ENCODE measurements at places on chromosomes 3 and 15.
A peak's percentile ranks its signal among the peaks of the same experiment; 100 is the strongest.

DNA sequence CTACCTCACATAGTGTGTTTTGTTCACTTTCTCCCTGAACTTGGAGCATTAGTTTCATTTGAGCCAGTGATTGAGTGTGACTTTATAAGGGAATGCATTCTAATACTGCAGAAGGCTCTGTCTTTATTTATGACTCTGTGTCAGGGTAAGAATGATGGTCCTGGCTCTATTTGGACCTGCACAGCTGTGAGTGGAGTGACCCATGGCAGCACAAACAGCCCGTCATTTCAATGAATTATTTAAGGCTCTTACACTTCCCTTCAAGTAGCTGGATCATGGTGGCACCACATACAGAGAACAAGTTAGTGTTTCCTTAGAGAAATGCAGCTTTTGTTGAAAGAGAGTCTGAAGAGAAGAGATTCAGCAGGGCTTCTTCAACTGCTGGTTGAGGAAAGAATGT, 16.4 kb downstream of the TMEM108 start:
- DNase-seq: no peak

DNA sequence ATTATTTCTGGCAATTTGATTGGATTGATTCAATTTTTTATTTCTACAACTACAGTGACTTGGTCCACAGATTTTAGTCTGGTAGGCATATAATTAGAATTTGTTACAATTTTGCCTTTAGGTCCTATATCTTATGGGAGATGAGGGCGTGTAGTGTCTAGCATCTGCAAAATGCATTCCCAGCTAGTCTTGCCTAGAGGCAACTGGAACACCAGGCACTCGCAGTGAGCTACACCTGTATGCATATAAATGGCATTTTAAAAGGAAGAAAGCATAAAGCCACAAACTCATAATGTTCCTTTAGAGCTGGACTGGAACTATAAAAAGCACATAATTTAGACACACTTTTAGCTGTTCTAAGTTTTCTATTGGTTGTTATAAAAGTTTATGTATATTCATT, 17.9 kb upstream of the SPPL2A start:
- no peak for DNase-seq

DNA sequence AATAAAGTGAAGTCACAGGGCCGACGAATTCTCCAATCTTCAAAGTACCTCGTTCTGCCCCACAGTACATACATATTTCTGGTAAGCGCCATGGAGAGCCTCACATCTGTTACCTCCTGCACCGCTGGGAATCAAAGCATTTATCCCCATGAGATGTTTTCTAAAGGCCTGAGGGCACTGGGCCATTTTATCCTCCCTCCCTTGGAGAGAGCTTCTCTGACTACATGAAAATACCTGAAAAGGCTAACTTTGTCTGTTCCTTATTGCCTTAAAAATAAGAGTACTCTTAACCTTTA, 148.1 kb downstream of the RORA start:
- DNase-seq: peak; percentile 9

DNA sequence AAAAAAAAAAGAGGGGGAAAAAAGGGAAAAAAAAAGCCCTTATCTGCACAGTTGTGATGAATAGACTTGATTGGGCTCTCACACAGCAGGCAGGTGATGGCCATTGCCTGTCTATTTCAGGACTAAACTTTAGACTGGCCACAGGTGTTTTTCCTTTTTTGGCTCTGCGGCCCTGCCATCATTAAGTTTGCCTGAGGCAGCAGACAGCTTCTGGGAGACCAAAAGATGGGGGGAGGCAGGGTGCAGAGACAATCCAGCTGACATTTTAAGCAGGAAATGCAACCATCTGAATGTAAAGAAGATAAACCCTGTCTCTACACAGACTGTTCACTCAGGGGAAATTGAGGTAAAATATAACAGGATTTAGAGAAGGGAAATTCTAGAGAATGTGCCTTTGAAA, 295.0 kb upstream of the KCNH8 start:
- no peak for DNase-seq

- no peak for DNase-seq
Measured at GRCh38 chr15:31893780-31894179, 136.5 kb upstream of the CHRNA7 start.

DNA sequence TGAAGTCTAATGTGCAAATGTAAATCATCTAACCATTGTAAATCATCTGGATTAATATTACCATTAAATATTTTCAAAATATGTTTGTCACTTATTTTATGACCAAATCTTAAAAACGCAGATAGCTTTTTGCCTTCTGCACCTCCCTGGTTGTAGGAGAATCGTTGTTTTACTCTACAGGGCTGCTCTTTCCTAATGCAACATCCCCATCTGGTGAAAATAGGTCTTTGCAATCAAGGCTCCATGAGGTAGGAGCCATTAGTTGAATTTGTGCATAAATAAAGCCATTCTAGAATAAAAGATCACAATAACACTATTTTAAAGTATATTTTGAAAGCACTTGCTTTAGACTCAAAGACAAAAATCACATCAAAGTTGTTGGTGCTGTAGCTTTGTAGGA, 535.6 kb upstream of the AGTR1 start:
- no peak for DNase-seq

DNA sequence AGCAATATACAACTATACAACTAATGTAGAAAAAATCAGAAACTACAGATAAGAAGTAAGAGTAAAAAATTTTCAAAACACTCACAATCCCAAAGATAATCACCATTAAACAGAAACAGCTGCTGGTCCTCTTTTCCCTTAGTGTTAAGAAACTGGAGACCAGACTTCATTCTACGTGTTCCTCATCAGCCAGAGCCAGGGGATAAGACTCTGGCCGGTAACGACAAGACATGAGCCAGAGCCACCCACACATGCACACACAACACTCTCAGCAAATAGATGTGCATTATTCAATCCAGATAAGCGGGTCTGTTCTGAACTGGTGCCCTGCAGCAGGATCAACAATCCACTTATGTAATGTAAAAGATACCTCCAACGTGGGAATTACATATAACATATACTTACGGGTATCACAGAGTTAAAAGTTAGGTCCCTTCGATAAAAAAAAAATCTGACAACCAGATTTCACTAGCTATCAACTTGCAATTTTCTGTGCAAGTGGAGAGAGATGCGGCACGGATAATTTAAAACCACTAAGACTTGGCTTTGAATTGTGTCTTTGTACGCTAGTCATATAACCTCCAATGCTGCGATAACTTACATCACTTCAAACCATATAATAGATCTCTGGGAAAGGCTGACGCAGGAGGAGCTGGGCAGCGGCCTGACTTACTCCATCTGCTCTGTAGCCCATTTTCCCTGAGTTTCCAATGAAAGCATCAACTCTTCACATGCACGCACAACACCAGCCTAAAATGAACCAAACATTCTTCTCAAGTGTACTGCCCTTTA, 17.8 kb downstream of the PRICKLE2 start:
- DNase-seq: peak; percentile 77

- no peak for DNase-seq
Measured at GRCh38 chr3:43043071-43043766, 62.7 kb downstream of the POMGNT2 start.

- DNase-seq: no peak
Measured at GRCh38 chr3:132342183-132342582, 25.0 kb downstream of the ACP3 start.

- DNase-seq: peak; percentile 24
Measured at GRCh38 chr3:52570076-52570475, 33.7 kb downstream of the UQCC5 start.

- no peak for DNase-seq
Measured at GRCh38 chr3:160886421-160886820, 130.4 kb downstream of the PPM1L start.

GRCh38 chr3:150681057-150681456, 22.7 kb downstream of the ERICH6 start:
- no peak for DNase-seq

DNA sequence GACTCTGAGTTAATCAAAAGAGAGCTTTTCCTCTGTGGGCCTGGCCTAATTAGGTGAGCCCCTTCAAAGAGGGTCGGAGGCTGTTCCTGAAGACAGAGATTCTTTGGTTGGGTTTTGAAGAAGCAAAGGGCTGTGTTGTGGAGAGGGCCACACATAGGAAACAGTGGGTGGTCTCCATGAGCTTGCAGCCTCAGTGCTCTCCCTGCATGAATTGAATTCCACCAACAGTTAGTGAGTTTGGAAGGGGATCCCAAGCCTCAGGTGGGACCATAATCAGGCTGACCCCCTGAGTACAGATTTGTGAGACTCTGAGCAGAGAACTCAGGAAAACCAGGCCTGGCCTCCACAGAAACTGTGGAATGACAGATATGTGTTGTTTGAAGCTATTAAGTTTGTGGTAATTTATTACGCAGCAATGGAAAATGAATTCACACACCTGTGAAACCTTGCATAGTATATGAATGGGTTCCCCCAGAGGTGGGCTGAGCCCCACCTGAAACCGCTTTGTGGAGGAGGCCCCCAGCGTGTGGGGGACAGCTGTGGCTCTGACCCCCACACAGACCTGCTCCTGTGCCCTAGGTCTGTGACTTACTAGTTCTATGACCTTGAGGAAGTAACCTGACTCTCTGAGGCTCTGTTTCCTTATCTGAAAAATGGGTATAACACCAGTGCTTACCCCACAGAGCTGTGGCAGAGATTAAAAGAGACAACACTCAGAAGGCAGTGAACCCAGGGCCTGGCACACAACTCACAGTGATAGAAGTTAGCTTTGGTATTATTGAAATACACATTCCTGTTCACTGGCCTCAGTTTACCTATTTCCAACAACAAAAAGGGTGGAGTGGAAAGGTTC, 431.3 kb downstream of the FOXP1 start:
- no peak for DNase-seq

Data from fibroblast of skin of right quadriceps (primary cell).